NCI-H460 (cell line): ENCODE measurements at places on chromosomes 1 and 21. TPM values are rescaled to one million over a fixed set of nuclear protein-coding genes. Genes with fewer than 3 reads are reported as not detected.

DARS2 gene
- total RNA-seq: 48.3 and 58.7 TPM in 2 replicates

IQCC gene
- 2.3 and 2.9 TPM in 2 replicates for total RNA-seq

PLA2G2A gene
- not detected in 2 replicates for total RNA-seq

MAP7D1 gene
- total RNA-seq: 33.7 and 33.9 TPM in 2 replicates

OR2L8 gene
- total RNA-seq: not detected in 2 replicates

CTXND2 gene
- total RNA-seq: not detected in 2 replicates

FCGR3A gene
- not detected in 2 replicates for total RNA-seq

ADORA1 gene
- total RNA-seq: 0.17 TPM in 1 of 2 replicates, not detected in the other
